NCI-H1417 treated with DMSO at 0.1 percent for 48 hours (cell line): ENCODE measurements at places on chromosomes 1 and 21.

- no peak for DNase-seq
These were observed 41.2 kb downstream of the TDRD5 start for GRCh38 chr1:179632868-179633267.

- DNase-seq: no peak
These were observed 28.5 kb downstream of the COA7 start for GRCh38 chr1:52669696-52670095.

DNA sequence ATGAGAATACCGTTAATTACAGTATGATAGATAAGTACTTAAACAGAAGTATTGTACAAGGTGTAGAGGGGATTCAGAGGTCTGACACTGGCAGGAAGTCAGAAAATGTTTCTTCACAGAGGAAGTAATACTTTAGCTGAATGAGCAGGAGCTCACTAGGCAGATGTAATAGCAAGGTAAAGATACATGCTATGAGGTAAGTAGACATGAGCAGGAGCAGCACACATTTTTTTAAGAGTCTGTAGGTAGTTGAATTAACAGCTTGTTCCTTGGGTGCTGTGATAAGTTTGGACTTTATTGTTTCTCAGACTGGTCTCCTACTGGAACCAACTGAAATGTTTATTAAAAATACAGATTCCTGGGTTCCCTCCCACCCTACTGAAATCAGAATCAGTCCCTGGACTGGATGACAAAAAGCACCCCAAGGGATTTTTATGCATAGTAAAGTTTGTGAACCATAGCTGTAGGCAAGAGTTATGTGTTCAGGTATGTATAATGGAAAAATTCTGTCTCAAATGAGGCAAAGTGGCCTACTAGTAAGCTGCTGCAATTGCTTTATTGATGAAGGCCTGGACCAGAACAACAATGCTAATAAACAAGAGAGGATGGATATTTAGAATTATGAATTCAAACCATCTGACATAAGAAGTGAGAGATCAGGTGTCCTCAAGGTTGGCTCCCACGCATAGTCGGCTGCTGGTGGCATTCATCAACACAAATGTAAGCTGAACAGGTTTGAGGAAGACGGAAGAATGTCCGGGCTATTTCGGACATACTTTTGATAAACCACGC lies 902 bp downstream of the AP4B1 start:
- DNase-seq: no peak

DNA sequence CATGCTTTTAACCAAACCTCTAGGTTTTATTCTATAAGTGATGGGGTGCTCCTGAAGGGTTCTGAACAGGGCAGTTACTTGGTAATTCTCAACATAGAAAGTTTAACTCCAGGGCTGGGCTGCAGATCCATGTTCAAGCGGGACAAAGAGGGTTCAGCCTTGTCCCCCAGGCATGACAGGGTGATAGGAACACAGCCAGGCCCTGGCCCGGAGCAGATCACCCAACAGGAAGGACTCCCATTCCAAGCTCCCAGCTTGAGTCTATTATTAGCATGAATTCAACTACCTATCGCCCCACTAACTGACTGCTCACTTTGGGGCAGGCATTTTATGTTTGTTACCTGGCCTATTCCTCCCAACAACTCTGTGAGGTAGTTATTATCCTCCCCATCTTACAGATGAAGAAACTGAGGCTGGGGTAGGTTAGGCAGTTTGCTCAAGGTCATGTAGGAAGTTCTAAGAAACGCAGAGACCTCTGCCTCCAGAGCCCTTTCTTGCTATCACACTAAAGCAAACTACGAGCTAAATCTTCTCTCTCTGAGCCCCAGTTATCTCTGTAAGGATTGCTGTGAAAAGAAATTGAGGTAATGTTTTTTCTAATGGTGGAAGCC lies 14.5 kb downstream of the ASAP3 start:
- DNase-seq: no peak

DNA sequence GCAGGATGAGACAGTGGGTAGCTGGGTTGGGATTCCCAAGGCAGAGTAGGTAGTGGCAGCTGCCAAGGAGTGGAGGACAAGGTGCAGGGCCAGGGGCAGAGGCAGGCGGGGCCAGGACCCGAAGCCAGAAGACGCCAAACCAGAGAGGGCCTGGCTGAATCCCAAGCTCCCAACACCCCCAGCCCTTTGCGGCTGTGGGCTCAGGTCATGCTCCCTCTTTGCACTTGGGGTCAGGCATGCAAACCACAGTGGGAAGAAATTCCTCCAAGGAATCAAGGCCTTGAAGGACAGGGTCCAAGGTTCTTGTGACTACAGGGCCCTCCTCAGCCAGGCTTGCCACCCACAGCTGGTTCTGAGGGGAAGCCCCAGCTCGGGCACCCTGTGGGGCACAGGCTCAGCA lies 6.2 kb downstream of the C1orf210 start:
- no peak for DNase-seq

DNA sequence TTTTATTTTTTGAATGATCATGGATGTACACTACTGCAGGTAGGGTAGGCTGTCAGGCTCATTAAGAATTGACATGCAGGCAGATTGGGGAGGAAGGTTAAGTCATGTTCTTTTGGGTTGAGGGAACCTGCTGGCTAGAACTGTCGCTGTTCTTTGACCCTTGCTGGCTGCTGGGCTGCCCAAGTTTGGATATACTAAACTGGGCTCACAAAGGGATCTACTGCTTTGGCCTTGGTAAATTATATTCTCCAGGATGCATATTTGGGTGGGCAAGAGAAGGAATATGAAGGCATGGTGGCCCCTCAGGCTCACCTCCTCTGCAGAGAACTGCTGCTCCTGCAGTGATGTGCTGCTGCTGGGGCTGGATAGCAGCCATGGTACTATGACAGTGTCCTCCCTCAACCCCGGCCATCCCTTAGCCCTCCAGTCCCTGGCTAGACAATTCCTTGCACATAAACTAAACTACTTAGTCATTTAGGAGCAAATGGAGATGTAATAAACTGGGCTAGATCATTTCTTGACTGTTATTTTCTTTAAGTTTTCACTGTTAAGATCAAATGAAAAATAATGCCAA lies 6.1 kb downstream of the ATP1A1 start:
- no peak for DNase-seq

GRCh38 chr1:173663159-173663558 lies 6.5 kb downstream of the ANKRD45 start:
- DNase-seq: no peak

GRCh38 chr1:199612976-199613774 lies 414.3 kb upstream of the NR5A2 start:
- no peak for DNase-seq

DNA sequence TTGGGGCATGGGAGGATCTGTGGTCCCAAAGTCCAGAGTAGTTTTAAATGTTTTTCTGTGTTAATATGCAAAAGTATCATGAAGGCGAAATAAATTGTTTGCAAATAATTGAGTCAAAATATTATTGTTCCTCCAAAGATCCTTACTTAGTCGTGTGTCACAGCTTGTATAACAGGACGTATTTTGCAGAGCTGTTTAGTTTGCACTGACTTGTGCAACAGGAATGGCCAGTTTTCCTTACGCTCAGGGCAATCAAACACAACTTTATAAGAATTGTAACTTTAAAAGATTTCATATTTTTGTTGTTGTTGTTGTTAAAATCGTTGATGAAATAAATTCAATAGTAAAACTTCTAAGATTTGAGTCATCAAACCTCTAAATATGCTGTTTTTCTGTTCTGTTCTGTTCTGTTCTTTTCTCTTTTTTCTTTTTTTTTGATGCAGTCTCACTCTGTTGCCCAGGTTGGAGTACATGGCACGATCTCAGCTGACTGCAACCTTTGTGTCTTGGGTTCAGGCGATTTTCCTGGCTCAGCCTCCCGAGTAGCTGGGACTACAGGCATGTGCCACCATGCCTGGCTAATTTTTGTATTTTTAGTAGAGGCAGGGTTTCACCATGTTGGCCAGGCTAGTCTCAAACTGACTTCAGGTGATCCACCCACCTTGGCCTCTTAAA lies 60.6 kb downstream of the UCK2 start:
- no peak for DNase-seq

DNA sequence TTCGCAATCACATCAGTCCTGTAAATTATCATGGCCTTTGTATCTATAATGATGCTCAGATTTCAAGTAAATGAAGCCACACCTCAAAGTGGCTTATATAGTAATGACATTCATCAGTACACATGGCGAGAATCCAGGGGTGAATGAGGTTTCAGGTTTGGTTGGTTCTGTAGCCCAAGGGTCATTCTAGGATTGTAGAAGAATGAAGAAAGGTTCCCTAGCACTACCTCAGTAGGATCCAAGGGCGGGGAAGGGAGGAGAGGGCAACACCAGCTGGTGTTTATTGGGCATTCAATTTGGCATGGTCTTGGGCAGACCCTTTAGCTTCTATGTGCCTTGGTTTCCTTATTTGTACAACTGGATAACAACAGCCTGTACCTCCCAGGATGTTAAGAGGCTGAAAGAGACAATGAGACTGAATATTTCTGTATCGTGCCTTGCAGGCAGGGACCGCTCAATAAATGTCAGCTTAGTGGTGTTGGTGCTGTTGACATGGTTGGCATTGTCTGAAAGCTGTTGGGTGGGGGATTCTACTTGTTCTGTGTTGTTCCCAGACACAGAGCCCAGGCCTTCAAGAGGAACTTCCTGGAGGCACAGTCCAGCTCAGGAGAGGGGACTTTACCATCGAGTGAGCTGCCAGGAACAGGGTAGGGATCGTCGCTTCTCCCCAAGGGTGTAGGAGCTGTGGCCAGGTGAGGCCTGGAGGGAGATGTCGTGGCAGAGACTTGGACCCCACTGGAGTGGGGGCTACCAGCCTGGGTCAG lies 388.2 kb downstream of the PTPRU start:
- no peak for DNase-seq

DNA sequence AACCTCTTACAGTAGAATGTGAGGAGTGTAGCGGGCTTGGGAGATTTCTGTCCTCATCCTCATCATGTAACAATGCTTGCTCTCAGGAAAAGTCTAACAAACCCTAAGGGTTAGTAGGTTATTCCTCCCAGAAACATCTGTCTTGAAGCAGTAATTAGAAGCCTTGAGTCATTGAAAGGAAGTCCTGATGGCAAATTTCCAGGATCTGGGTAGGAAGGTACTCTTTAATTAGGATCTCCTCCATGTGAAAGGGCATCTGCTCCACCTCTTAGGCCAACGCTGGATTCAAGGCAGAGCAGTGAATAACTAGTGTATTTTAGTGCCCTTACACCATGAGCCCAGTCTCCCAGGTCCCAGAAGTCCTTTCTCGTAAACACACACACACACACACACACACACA lies 106.6 kb upstream of the BARHL2 start:
- no peak for DNase-seq

DNA sequence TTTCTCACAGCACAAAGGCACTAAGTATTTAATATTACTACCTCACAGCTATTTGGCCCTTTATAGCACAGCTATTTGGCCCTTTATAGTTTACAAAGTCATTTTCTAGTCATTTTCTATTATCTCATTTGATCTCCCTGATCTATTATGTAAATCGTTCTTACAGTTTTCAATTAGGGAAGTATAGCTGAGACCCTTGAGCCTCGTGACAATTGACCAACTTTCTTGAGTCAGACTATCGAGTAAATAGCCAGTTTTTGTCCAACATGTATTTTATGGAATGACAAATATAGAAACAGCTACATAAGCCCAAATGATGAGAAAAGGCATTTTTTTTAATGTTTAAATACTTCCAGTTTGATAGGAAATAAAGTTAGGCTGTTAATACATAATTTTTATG lies 7.0 kb upstream of the ANGPTL1 start:
- DNase-seq: no peak

DNA sequence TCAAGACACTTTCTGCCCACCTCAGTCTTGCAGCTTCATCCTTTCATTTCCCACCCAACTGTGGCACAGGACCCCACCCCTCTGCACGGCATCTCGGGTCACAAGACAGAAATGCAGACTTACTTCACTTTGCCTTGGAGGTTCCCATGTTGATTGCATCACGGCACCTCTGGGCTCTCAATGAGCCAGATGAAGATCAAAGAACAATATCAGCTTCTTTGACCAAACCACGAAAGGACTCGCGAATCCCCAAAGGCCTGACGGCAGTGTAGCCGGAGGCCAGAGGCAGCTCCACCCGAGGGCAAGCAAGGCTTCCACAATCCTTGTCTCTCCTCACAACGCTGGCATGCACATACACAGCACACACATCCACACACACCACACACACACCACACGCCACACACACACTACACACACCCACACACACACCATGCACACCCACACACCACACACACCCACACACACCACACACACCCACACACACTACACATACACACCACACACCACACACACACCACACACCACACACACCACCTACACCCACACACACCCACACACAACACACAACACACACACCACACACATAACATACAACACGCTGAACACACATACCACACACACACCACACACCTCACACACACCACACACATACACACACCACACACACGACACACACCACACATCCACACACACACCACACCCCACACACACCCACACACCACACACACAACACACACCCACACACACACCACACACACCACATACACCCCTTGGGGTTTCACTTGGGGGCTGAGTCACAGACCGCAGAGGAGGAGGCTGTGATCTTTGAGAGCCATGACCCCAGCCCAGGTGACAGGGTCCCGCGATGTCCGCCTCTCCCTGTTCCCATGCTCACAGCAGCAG lies 35.8 kb downstream of the UBASH3A start:
- no peak for DNase-seq

- no peak for DNase-seq
These were observed 76.6 kb downstream of the ABCA4 start for GRCh38 chr1:94044290-94044790.
